Right renal cortex interstitium (tissue), 3 donors: ENCODE measurements at places on chromosomes 6 and 20.

- no peak for DNase-seq
Measured at GRCh38 chr6:157644043-157644810, 178.8 kb upstream of the SNX9 start.

GRCh38 chr20:9609887-9610502 is 95.6 kb downstream of the LAMP5 start:
- DNase-seq = no peak

DNA sequence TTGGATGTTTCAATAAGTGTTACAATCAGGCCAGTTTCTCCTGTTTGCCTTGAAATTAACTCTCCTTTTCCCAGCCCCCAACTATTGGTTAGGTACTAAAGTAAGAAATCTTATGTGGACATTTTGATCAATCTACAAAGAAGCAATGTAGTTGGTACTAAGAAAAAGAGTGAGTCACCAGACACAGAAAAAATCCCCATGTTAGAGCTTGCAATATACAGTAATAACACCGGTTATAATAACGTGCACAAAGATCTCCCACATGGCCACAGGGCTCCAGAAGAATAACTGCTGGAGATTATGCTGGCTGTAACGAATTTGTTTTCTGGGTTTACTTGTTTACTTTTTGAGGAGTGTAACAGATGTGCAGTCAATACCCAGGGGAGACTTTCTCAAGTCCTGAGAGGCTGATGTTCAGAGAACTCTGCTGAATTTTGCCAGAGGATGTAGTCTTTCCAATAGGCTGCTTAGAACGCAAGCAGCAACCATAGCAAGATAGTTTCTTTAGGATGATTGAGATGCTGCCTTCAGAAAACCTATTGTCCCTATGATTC is 166.2 kb upstream of the SPACA1 start:
- no peak for DNase-seq

GRCh38 chr6:31356946-31357466 is at the start of gene HLA-B:
Gene HLA-B (minus strand): TSS chr6:31357179. CDS start chr6:31357158, 21 bp downstream.
- peak; percentile 47 for DNase-seq

- no peak for DNase-seq
Measured at GRCh38 chr20:6735942-6736845, 31.3 kb upstream of the BMP2 start.

GRCh38 chr6:130027948-130028347 is 9.6 kb downstream of the L3MBTL3 start:
- DNase-seq = no peak

DNA sequence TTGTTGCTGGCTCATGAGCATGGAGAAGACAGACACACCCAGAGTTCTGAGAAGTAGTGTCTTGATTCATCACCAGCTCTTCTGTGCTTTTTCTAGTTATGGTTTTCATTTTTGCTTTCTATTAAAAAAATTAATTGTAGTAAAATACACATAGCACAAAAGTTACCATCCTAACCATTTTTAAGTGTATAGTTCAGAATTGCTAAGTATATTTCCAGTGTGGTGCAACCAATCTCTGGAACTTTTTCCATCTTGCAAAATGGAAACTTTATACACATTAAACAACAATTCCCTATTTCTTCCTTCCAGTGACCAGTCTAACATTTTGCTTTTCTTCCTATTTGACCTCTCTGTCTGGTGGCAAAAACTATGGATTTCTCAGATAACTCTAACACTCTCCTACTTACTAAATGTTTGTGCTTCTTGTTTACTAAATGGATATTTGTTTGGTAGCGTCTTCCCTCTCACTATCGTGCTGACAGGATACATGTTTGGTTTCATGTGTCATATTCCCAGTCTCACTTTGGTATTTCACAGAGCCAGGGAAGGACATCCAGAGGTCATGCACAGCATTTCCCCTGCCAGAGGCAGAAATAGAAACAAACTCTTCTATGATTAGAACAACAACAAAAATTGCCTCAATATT is 40.6 kb downstream of the TXLNB start:
- DNase-seq = no peak

DNA sequence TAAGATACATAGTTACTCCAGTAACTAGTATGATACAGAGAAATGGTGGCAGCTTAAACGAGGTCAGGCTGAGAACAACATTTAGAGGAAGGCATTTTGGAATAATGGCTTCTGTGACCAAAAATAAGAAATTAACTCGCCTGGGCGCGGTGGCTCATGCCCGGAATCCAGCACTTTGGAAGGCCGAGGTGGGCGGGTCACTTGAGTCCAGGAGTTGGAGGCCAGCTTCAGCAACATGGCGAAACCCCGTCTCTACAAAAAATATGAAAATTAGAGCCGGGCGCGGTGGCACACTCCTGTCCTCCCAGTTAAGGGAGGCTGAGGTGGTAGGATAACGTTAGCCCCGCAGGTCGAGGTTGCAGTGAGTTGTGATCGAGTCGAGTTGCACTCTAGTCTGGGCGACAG is 1.8 kb downstream of the IGF2R start:
- DNase-seq = no peak

GRCh38 chr6:12097791-12098190 is 85.7 kb downstream of the HIVEP1 start:
- no peak for DNase-seq

DNA sequence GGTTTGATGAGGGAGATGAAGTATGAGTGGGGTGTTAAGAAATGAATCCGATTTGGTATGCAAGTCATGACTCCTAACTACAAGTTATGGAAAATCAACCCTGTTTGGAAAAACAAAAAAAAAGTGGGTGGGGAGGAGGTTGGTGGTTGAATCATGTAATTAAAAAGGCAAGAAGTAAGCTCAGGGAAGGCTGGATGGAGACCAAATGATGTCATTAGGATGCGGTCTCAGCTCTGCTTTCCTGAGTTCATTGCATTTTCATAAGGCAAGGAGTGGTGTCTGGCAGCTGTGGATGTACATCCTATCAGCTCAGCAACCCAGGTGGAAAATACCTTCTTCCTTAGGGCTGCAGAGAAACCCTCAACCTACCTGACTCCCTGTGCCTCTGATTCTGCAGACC is 60.4 kb upstream of the AKAP12 start:
- no peak for DNase-seq

- no peak for DNase-seq
Measured at GRCh38 chr6:95439741-95440140, 137.6 kb upstream of the MANEA start.

DNA sequence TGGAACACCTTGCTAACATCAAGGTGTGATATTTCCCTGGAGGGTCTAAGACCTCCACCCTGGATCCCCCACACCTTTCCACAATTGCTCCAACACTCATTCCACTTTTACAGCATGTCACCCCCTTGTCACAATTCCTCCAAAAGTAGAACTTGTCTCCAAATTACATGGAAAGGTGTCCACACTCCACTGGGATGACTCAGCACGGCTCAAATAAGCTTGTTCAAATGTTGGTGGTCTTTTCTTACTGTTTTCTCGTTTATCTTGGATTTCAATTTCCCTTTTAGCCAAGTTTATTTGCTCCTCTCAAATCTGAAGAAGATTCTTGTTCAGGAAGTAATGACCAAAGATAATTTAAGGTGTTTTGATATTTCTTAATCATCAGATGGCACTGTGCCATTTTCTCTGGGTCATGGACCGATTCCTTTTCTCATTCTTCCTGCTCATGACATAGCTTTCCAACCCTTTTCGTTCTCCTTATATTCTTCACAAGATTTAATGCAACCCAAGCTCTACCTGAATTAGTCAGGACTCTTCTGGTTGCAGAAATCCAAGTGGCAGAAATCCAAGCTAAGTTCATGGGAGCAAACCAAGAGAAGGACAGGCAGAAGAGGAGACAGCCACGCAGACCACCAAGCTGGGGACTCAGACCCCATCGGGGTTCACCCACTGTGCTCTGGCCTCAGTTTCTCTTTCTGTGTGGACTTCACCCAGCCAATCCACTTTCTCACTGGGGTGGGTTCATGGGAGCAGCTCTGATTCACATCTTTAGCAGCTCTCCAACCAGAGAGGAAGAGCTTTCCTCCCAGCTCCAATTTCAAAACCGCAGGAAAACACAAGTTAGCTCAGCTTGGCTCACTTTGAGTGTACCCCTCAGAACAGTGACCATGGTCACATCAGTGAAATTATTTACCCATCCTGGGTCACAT is 110.5 kb upstream of the CDYL start:
- no peak for DNase-seq

GRCh38 chr6:25659633-25660368 is 7.8 kb downstream of the SCGN start:
- no peak for DNase-seq

- no peak for DNase-seq
Measured at GRCh38 chr20:63937596-63937995, 18.6 kb downstream of the UCKL1 start.

- no peak for DNase-seq
Measured at GRCh38 chr20:20226554-20226953, 141.3 kb upstream of the INSM1 start.

DNA sequence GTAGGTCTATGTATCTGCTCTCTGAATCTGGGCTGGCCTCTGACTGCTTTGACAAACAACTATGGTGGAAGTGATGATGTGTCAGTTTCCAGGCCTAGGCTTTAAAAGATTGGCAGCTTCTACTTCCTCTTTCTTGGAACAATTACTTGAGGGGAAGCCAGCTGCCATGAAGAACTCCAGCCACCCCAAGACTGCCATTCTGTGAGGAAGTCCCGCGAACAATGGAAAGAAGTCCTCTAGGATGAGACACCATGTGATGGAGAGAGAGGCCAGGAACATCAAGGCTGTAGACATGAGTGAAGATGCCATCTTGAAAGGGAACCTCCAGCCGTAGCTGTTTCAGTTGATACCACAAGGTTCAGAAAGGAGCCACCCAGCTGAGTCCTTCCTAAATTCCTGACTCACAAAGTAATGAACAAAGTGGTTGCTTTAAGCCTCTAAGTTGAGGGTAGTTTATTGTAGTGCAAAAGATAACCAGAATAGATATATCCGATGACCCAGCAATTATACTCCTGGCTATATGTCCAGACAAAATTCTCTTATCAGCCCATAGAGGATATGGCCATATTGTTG is 15.3 kb upstream of the TCF15 start:
- no peak for DNase-seq

DNA sequence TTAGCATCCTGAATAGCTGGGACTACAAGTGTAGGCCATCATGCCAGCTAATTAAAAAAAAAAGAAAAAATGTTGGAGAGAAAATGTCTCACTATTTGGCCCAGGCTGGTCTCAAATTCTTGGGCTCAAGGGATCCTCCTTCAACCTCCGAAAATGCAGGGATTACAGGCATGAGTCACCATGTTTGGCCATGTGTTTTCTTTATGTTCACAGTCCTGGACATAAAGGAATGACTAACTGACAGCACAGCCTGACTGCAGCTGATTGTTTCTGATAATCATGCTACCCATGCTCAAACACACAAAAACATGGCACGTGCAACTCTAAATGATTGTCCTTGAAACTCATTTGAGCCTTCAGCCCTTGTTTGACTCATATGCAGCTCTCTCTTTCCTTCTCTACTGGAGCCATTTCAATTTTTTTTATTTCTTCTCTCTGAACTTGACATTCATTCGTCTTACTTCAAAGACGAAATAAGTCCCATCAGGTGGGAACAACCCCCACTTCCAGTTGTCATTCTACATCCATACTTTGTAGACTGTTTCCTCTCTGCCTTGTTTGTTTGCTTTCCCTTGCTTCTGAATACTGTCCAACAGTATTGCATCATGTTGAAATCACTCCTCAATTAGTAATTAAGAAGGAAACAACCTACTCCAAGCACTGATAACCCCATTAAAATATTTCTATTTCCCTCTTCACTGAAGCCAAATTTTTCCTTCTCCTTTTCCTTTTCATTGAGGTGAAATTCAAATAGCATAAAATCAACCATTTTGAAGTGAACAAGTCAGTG is 413.0 kb downstream of the BMP2 start:
- DNase-seq = no peak

DNA sequence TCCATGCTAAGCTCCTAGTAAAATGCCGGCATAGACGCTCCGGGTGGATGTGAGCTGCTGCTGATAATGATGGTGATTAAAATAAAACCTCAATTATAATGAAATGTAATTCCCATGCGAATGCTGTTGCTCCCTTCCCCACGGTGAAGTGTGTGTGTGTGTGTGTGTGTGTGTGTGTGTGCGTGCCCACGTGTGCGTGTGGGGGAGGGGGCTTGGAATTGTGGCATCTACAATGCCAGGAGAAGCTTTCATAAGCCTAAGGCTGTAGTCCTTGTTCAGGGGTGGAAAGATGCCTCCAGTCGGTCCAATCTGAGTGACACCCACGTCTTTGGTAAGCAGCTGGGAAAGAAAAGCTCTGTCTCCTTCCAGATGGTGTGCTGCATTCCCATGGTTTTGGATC is 137.9 kb downstream of the CDH26 start:
- DNase-seq = no peak

DNA sequence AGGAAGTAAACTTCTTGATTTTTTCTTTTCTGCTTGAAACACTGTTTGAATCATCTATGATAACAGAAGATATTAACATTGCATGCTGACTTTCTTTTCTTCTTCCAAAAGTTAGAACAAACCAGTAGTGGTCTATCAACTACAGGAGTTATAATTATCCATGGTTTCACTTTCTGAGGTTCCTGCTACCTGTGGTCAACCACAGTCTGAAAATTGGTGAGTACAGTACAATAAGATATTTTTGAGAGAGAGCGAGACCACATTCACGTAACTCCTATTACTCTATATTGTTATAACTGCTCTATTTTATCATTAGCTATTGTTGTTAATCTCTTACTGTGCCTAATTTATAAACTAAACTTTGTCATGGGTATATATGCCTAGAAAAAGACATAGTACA is 86.1 kb downstream of the MAP7 start:
- DNase-seq = no peak

- DNase-seq = no peak
Measured at GRCh38 chr6:2839982-2840748, 1.5 kb downstream of the SERPINB1 start.

- no peak for DNase-seq
Measured at GRCh38 chr20:24684956-24685691, 215.7 kb downstream of the SYNDIG1 start.

DNA sequence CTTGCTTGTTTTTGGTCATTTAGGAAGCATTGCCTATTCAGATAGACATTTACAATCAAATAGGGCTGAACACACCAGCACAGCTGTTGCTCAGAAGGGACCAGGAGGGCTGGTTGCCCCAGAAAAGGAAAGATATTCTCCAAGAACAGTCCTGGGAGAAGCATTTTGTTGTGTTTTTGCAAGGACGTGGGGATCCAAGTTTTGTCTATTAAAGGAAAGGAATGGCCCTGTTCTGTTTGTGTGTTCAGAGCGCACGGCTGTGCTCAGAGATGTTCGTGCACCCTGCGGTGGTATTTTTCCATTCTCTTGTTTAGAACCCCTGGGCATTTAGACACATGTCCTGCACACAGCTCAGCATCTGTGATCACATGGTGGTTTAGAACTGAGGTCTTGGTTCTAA is 82.5 kb downstream of the TXNDC5 start:
- DNase-seq = no peak

GRCh38 chr6:26057899-26058298 is 29.3 kb upstream of the HFE start:
- no peak for DNase-seq
